CD4-positive, alpha-beta T cell (primary cell): ENCODE measurements at places on chromosomes 16 and 17.

GRCh38 chr17:43126911-43127290 is 1.7 kb upstream of the BRCA1 start:
- DNase-seq = no peak

- no peak for DNase-seq
These were observed 12.8 kb upstream of the SLC38A8 start for GRCh38 chr16:84055366-84055765.

- DNase-seq = no peak
These were observed 32.2 kb upstream of the RCVRN start for GRCh38 chr17:9937241-9937761.

DNA sequence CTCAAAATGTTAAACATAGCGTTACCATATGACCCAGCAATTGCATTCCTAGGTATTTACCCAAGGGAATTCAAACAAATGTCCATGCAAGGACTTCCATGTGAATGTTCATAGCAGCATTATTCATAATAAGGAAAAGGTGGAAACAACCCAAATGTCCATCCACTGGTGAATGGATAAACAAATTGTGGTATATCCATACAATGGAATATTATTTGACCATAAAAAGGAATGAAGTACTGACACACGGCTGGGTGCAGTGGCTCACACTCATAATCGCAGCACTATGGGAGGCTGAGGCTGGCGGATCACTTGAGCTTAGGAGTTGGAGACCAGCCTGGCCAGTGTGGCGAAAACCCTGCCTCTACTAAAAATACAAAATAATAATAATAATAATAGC is 24.1 kb upstream of the GOSR2 start:
- DNase-seq = no peak

DNA sequence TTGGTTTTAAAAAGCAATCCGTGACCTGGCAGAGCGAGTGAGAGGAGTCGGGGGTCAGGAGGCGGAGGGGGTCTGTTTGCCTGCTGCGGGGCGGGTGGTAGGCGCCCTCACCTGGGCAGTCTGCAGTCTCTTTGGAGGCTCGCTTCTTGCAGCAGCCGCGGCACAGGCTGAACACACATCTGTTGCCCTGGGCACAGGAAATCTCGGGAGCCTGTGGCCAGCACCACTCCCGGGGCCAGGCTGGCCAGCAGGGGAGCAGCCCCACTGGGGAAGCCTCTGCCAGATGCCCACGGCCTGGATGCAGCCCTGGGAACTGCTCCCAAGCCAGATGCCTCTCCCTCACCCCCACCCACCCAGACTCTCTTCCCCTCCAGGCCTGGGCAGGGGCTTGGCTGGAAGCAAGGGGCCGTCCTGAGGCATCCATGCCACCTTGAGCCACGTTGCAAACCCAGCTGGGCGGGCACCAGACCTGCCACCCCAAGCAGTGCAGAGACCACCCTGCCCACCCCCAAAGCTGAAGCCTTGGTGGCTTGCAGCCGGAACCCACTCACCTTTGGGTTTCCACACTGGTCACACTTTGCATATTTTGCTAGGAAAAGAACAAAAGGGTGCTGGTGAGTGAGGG is 6.6 kb downstream of the GPS1 start:
- DNase-seq = no peak
